ENCODE measurements at places on chromosomes 11 and 22. TPM values are rescaled to one million over a fixed set of nuclear protein-coding genes. Genes with fewer than 3 reads are reported as not detected.
A peak's percentile ranks its signal among the peaks of the same experiment; 100 is the strongest.

SCGB1C1 gene
- total RNA-seq = not detected

OR10A2 gene
- total RNA-seq = not detected

APOL4 gene
- total RNA-seq = not detected

FJX1 gene
- 36.8 TPM for total RNA-seq

KRTAP5-1 gene
- not detected for total RNA-seq

NAALADL1 gene
- total RNA-seq = not detected

JHY gene
- total RNA-seq = 2.3 TPM

NAT10 gene
- total RNA-seq = 38.6 TPM

DNA sequence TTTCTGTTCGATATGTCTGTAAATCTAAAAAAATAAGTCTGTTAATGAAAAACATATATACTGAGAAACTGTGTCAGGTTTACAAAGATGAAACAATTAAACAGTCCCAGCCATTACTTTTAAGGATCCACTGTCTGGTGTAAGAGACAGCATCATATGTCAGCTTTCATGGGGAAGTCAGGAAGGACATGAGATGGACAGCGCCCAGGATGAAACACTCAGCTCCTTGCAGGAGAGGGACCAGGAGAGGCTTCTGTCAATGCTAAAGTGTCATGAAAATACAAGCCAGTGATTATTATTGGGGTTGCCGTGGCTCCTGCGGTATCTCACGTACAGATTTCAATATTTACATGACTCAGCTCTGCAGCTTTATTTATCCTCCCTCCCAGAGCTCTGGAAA is 1524.6 kb downstream of the TBC1D22A start:
- no peak for DNase-seq

DNA sequence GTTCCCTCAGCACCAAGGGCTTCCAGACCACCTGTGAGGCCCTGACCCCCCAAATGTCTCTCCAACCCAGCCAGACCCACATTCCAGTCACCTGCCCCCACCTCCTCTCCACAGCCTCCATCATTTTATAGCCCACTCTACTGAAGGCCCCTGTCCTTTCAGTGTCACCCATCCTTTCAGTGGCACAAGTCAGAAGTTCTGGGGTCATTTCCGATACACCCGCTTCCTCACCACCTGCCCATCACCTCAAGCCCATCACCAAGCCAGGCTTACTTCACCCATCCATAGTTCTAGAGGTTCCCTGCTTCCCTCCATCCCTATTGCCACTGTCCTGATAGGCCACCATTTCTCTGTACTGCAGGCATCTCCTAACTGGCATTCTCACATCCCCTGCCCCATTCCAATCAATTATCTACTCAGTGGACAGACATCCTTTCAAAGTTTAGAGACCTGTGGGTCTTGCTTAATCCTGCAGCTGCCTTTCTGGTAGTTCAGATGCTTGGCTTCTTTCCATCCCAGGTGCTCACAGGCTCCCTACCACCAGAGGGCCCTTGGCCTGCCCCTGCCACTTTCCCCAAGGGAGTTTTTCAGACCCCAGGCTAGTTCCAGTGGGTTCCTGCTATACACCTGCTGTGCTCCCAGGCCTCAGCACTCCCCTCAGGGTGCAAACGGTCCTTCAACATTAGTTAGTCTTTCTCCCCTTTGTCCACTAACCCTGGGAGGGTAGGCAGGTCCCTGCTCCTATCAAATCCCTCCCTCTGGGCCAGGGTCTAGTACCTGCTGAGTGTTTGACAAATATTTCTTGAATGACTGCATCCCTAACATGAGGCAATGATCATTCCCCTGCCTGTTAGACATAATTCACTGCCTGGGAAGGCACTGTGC is 7.6 kb downstream of the KCNQ1OT1 start:
- no peak for DNase-seq

DNA sequence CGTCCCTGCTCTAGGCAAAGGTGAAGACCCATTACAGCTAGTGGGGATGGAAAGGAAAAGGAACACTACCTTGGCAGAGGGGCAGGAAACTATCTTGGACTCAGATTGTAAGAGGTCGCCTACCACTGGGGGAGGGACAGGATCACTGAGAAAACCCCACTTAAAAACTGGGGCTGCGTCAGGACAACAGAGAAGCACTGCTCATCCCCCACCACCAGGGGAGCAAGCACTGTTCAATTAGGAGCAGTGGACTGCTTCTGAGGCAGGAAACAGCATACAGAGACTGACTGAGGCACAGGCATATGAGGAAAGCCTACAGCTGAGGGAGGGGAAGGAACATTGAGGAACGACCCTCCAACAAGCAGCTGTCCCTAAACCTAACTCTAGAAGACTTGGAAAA is 20.8 kb upstream of the DLAT start:
- DNase-seq = no peak

- no peak for DNase-seq
These were observed at the start of gene CARD18 for GRCh38 chr11:105139669-105140068. CARD18 (minus strand) TSS chr11:105139769; CDS start chr11:105139726, 43 bp downstream.

DNA sequence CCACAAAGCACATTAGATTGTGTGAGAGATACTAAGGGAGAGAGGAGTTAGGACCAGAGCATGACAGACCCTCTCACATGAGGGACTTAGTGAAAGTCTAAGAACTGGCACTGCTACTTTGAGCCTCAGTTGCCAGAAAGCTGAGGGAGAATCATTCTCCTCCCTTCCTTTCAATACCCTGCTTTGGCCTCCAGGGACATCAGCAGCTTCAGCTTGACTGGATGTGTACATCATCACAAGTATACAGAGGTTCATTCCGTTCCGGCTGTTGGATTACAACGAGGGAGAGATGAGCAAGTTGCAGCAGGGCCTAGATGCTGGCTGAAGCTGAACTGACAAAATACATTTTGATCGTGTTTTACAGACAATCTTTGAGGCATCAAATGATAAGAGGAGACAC is 15.7 kb upstream of the ANO5 start:
- DNase-seq = no peak

DNA sequence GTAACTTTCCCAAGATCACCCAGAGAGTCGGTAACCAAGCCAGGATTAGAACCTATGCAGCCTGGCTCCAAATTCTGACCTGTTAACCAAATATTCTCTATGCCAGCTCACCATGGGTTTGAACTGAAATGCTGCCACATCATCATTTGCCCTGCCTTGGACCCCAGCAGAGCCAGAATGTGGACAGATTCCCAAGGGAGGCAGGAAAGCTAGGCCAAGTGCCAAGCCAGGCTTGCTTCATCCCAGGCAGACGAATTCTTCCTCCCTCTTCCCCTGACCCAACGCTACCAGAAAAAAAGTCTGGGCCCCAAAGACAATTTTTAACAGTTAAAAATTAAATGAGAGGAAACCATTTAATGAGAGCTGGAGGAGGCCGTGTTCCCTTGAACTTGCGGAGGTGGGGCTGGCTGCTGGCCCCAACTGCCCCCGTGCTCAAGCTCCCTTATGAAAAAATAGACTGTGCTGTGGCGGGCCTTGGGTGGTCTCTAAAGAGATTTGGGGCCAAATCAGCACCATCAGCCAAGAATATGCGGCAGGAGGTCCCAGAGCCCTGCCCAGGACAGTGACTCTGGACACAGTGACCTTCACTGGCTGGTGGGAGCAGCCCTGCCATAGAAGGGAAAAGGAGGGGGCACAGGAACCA is 184.1 kb upstream of the SYT13 start:
- DNase-seq = no peak

- peak; percentile 71 for DNase-seq
These were observed 55.3 kb upstream of the CCDC188 start for GRCh38 chr22:20205964-20206708.

DNA sequence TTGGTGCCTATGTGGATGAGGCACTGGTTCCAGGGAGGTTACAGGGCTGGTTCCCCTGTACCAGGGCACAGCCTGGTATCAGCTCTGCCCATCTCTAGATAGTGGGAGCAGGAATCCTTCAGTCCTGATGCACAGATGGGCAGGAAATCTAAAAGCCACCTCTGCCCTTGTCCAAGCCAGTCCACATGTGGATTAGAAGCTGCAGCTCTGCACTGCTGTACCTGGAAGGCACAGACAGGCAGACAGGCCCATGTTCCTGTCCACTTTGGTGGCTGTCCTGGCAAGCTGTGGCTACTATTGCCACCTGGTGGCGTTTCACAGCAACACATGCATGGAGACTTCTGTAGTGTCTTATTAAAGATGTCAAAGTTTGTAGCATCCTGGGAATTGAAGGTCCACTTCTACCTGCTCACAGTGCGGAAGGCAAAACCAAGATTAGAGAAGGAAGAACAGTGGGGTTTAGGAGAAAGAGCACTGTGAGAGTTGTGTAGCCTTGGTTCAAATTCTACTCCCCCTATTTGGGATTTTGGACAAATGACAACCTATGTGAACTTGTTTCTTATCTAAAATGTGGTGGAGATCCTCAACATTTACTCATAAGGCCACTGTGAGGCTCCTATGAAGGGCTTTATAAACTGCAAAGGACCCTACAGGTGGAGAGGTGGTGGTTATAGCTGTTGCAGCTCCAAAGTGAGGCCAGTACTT is 30.1 kb downstream of the NAV2 start:
- DNase-seq = peak; percentile 65

DNA sequence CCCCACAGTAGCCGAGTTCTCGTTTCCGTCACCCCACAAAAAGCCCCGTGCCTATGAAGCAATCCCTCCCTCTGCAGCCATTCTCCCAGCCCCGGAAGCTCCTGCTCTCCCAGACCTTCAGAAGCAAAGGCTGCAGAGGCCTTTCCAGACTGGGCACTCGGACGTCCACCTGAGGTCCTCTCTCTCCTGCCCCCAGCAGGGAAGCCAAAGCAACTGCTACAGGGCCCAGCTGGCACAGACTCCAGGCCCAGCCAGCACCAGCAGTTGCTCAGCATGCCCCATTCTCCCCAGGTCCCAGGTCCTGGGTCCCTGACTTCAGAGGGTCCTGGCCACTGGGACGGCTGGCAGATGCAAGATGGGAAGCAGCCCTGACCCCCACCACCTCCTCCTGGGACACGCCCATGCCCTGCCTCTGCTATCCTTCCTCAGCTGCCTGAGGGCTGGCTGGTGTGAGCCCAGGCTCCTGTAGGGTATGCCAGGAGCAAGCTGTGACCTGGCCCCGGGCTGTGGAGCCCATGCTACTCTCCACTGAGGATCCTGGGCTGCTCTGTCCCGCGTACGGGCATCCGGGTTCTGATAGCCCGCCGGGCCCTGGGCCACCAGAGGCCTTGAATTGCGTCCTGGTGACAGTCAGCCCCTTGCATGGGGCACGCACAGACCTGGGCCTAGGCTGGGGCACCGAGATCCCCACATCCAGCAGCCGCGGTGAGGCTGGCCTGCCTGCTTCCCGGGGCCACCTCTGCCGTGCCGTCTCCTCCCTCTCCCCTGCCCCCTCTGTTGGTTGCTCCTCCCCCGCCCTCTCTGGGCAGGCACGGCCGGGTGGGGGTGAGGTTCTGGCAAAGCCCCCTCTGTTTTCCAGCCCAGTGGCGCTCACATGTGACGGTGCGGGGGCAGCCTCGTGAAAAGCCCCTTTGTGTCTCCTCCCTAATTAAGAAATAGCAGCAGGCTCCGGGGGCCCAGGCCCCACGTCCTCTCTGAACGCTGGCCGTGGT is 1310.3 kb downstream of the BRD1 start:
- no peak for DNase-seq

- no peak for DNase-seq
These were observed 83.0 kb downstream of the INSC start for GRCh38 chr11:15197696-15198095.

DNA sequence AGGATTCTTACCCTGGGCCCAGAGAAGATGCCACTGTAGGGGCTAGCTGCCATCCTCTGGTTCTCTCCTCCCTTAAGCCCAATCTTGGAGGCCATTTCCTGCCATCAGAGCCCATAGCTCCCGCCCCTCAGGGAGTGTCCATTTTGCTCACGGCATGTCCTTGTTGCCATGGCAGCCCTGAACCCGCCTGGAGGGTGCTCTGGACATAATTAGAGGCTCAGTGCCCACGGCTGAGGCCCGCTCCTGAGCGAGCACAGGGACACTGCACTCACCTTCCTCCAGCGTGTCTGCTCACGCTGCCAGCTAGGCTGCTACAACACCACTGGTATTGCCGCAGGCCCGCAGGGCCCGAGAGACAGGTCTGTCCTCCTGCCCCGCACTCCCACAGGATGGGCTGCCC is 11.1 kb upstream of the SUSD2 start:
- DNase-seq = no peak

- no peak for DNase-seq
These were observed 42.9 kb upstream of the DDI1 start for GRCh38 chr11:103993507-103993906.

DNA sequence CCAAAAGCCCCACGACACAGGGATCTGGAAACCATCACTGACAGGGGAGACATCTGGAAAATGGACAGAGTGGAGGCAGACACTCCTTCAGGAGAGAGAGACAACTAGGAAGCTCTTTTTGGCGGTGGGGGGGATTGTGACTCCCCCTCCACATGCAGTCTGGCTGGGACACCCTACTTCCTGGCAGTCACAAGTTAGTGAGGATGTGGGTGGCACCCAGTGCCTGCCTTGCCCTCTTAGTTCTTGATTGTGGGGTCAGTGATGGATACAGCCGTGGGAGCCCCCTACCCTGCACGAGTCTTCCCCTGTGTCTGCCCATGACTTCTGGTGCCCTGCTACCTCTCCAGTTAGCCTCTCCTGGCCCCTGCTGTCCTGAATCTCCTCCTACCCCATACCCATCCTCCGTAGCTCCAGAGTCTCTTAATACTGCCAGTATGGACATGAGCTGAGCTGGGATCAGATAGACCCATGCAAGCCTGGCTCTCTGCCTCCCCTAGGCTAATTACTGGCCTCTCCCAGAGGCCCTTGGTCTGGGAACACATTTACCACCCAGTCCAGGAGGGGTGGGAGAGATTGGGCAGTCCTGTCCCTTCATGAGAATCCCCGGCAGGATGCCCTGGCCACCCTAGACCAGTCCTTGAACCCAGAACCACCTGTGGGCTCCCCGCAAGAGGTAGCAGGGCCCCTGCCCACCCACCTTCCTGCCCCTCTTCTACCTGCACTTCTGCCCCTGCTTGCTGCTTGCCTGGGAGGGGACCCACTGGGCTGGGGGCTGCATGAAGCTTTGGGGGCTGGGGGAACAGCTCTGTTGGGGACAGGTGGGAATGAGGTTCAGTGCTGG is 22.8 kb downstream of the RHBDD3 start:
- DNase-seq = no peak

DNA sequence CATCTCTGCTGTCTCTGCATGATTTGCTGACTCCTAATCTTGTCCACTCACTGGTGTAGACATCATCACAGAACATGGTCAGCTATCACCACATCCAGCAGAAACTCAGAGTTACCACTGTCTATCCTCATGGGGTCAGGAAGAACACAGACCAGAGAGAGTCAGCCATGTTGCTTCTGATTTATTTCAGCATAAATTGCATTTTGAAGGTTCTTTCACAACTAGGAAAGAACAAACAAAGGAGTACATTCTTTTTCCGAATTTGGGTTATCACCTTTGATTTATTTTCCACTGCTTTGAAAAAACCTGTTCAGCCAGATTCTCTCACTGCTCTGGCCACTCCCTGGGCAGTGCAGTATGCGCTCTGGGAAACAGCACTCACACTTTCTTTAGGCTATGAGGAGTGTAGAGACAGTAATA is 172.0 kb upstream of the MTMR2 start:
- DNase-seq = no peak

DNA sequence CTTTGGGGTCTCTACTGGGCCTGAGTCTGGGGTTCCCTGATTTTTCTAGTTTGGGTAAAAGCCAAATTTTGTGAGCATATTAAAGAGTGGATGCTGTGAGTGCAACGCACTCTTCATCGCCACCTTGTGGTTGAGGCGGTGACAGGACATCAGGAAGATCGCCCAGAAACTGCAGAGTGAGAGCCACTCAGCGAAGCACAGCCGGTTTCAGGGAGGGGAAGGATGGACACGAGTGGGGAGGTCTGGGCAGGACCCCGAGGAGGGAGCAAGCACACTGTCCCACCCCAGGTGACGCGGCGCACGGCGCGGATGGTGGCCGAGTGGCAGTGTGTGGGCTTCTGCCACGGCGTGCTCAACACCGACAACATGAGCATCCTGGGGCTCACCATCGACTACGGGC is 9.1 kb downstream of the SELENOO start:
- DNase-seq = peak; percentile 44

GRCh38 chr11:64924910-64925284 is 408 bp downstream of the PPP2R5B start:
- DNase-seq = no peak

Data from Caki2 (cell line).